Hematopoietic multipotent progenitor cell treated with erythropoietin and hydrocortisone succinate and interleukin-3 and kit ligand, for 8 days (in vitro differentiated cells): ENCODE measurements at places on chromosomes 4 and X.

- DNase-seq: no peak
Observed at GRCh38 chr4:2742081-2742822, 13.9 kb downstream of the TNIP2 start.

- no peak for DNase-seq
Observed at GRCh38 chrX:19875050-19875431, 12.4 kb downstream of the SH3KBP1 start.

DNA sequence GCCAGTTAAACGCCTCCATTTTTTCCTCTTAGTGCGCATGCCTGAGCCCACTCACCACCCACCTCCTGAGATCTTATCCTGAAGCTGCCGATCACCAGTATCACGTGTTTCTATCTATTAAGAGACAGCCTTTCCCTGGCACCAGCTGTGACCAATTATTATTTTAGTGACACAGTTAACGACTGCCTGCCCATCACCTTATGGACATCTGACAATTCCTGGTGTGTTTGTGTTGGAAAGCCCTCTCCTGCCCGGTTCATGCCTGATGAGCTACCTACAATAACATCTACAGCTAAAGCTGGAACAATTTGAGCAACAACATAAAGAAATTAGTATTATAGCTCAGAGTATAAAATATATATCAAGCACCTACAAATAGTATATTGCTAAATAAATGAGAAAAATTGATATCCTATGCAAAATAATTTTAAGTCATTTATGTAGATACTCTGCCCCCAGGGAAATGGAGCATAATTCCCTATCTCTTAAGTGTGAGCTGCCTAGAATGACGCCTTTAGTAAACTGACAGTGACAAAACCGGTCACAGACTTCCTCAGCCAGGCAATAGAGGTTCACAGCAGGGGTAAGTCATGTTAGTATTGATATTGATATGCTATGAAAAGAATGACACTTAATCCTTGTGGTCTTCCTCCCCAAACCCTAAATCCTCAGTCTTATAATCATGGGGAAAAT lies 862.2 kb downstream of the TRAM1L1 start:
- DNase-seq: no peak

- peak; percentile 55 for DNase-seq
Observed at GRCh38 chr4:158850800-158851644, 82.2 kb downstream of the FNIP2 start.

GRCh38 chrX:2370456-2370855 lies 130.3 kb downstream of the DHRSX start:
- no peak for DNase-seq

DNA sequence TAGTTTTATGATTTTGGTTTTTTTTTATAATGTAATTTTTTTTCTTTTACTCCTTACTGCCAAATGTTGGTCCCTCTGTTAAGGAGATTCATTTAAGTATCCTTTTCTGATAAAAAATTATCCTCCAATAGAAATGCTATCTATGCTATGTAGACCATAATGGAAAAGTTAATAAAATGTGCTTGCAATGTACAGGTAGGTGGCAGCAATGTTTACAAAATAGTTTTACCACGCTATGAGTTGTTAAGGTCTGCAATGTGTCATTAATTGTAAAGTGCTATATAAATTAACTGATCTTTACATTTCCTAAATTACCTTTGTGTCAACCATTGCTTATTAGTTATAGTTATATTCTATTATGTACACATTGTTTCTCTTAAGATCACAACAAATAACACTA lies 3.8 kb upstream of the CENPC start:
- DNase-seq: peak; percentile 82

GRCh38 chrX:19183761-19184477 lies 61.7 kb upstream of the ADGRG2 start:
- DNase-seq: no peak

- peak; percentile 64 for DNase-seq
Observed at GRCh38 chr4:159764343-159764952, 661.6 kb downstream of the RAPGEF2 start.

GRCh38 chrX:19127649-19128168 lies 5.4 kb upstream of the ADGRG2 start:
- no peak for DNase-seq

DNA sequence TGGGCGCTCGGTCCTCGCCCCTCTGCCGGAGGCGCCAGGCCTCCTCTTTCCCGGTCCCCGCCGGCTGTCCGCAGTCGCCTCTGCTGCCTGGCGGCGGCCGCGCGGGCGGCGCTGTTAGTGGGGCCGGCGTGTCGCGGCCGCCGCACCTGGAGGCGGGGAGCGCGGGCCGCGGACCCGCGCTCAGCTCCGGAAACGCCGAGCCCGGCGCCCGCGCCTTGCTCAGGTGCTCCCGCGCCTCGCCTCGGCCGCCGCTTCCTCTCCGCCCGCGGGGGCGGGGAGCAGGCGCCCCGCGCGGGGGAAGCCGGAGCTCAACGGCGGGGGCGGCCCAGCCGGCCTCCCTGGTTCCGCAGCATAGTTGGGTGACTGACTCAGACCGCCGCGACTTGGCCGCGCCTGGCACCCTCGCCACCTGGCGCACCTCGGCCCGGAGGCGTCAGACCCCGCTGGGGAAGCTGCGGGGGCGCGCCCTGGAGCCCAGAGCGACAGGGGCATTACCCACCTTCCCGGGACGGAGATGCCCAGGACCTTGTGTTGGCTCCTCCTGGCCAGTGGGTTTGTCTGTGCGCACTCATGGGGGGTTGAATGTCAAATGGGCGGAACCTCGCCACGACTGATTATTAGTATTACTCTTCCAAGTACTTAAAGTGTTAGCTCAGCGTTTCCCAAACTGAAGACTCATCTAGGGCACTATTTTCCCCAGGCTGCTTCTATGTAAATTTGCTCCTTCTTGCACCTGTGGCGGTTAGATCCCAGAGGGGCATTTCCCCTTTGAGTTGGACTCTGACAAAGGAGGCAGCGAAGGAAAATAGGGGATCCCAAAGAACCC lies at the start of gene ARAP2:
TSS of gene ARAP2 (minus strand) at position 258 of the 826 bp plus-strand sequence. CDS start 15,028 bp downstream, outside the sequence.
- peak; percentile 44 for DNase-seq

DNA sequence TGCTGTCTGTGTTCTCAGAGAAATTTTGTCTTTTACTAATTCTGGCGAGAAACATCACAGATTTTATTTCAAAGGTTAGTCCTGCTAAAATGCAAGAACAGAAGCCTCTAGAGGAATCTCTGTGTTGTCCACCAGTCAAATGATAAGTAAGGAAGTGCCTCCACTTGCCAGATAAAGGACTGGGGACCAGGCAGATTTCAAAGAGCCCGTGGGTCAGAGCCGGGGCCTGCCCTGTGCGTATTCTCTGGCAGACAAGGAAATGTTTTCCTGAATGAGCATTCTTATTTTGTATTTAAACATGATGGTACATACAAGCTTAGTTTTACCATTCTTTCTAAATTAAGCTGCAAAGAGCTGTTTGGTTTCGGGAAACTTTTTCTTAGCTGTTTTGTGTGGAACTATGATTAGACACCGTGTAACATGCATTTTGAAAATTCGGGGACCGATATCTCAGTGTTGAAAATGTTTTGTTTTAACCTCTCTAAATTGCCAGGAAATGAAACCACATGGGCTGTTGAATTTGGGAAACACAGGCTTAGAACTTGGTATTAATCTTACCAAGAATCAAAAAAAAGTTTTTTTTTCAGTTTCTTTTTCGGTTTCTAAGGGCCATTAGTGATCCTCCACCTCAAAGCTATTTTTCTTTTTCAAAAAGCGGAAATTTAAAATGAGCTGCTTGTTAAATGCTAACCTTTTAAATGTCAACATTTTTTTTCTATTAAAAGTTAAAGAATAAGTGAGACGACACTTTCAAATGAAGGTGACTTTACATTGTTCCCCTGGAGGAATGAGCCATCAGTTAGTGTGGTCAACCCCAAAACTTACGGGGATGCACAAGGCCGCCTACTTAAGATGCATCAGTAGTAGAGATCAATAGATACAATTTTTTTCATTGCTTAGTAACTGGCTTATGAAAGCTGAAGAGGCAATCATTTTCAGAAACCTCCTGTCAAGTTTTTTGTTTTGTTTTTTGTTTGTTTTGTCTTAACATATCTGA lies 89.6 kb upstream of the MTM1 start:
- no peak for DNase-seq

GRCh38 chr4:101198682-101199339 lies 148.5 kb downstream of the PPP3CA start:
- DNase-seq: no peak

- no peak for DNase-seq
Observed at GRCh38 chrX:9577555-9577954, 112.7 kb downstream of the TBL1X start.

DNA sequence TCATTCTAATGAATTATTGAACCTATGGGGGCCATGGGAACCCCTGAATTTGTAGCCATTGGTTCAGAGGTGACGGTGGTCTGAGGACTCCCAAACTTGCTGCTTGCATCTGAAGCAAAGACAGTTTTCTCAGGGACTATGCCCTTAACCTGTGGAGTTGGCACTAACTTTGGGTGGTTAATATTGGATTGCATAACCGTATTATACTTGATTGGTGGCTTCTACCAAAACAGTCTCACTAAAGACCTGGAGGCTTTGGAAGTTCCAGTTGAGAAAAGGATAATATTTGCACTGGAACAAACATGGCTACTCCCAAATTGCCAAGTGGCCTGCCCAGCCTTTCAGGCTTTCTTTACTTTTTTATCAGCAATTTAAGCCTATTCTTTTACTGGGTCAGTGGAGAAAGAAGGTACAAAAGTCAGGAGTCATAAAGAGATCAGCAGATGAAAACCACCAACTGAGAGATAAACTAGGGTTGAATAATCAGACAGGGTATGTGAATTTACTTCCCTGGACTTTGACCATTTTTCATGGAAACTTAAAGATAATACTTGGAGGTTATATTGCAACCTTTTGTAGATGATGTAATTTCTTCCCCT lies 7.9 kb upstream of the KLHL8 start:
- DNase-seq: no peak

- DNase-seq: peak; percentile 47
Observed at GRCh38 chr4:22416403-22416802, 99.5 kb downstream of the ADGRA3 start.

GRCh38 chr4:85901500-85901899 lies 426.6 kb downstream of the ARHGAP24 start:
- no peak for DNase-seq

- no peak for DNase-seq
Observed at GRCh38 chr4:95761426-95761825, 78.5 kb upstream of the PDHA2 start.

- no peak for DNase-seq
Observed at GRCh38 chr4:115145393-115146160, 32.2 kb upstream of the NDST4 start.

- DNase-seq: no peak
Observed at GRCh38 chr4:15233626-15234025, 194.2 kb upstream of the C1QTNF7 start.

DNA sequence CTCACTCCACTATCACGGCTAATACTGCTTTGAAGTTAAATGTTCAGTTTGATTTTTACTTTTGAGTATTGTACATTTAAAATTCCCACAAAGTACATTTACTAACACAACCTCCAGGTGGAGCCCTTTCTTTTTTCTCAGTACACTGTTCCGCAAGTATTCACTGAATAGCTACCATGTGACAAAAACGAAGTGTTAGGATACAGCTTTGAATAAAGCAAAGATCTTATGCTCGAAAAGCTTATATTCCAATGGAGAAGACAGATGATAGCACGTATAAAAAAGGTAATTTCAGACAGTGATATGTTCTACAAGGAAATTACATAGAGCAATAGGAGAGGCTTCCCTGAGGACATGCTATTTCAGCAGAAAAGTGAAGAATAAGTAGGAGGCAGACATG lies 60.7 kb upstream of the ABCG2 start:
- DNase-seq: peak; percentile 67

DNA sequence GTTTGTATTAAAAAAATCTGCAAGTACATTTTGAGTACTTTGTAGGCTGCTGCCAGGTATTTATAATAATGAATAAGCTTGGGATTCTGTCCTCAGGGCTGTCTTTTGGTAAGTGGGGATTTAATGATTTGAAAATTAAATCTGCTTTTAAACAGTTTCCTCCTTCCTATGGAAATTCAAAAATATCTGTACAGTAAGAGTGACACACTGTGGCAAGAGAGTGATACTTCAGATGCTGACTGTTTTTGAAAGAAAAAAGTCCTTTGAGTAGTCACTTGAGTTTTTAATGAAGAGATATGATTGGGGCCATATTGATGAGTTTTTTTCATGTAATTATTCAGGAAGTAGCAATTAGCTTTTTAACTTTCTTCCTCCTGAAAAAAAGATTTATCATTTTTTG lies 49.2 kb downstream of the SMARCAD1 start:
- peak; percentile 32 for DNase-seq

DNA sequence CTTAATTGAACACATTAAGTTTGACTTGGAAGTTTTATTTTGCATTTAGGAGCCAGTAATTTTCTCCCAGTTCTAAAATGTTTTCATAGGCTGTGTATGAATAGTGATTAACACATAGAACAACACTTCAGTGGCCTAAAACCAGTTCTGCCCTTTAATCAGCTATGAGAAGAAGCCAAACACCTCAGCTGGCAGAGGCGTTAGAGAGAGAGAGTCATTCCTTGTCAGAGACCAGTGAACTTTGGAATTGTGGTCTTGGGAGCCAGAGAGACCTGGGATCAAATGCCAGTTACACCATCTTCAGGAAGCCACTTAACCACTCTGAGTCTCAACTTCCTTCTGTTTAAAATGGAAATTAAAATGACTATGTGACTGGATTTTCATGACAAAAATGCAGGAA lies 39.3 kb upstream of the PRPS2 start:
- DNase-seq: no peak

- no peak for DNase-seq
Observed at GRCh38 chrX:18455384-18455783, 30.0 kb downstream of the CDKL5 start.

- DNase-seq: no peak
Observed at GRCh38 chr4:79652738-79653137, 244.7 kb upstream of the GK2 start.

DNA sequence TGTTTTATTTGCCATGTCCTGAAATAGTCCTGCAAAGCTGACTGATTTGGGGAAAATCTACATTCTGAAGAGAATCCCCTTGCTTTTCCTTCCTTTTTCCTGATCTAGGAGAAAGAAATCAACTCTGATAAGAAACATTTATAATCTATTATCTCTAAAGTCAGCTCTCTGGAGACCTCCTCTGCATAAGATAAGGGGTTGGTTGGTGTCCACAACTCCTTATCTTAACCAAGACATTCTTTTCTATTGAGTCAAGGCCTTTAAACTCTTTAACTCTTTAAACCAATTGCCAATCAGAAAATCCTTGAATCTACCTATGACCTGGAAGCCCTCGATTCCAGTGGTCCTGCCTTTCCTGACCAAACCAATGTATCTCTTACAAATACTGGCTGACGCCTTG lies 373.6 kb upstream of the RASGEF1B start:
- DNase-seq: peak; percentile 49

DNA sequence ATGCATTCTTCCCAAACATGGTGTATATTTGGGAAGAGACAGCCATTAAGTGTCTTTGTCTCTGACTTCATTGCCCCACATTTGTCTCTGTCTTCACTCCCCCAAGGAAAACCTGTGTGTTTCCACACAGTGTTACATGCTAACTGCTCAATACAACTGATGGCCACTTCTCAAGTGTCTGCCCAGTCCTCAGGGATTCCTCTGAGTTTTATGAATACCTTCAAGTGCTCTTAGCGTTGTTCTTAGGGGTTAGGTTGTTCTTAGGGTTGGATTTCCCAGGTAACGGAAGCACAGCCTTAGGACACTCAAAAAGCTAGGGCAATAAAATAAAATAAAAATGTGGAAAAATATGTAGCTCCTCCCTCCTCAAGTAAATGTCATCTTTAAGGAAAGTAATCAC lies 64.7 kb upstream of the PLAC8 start:
- DNase-seq: no peak
